NCI-H1694 treated with DMSO at 0.1 percent for 48 hours (cell line): ENCODE measurements at places on chromosomes 3 and 15.
A peak's percentile ranks its signal among the peaks of the same experiment; 100 is the strongest.

- no peak for DNase-seq
Measured at GRCh38 chr3:157351981-157352380, 84.7 kb upstream of the PTX3 start.

DNA sequence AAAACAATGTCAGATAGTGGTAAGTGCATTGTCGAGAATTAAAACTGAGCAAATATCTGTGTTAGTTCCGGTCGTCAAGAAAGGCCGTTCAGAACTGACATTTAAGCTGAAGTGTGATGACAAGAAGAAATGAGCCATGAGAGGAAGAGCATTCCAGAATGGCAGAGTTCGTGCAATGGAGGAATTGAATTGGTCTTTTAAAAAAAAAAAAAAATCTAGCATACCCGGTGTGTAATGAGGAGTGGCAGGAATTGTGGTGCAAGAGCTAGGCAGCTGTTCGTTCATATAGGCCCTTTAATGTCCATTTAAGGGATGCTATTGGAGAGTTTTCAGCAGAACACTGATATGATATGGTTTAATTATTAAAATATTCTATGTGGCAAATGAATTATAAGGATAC is 2.6 kb upstream of the GBE1 start:
- DNase-seq: no peak

DNA sequence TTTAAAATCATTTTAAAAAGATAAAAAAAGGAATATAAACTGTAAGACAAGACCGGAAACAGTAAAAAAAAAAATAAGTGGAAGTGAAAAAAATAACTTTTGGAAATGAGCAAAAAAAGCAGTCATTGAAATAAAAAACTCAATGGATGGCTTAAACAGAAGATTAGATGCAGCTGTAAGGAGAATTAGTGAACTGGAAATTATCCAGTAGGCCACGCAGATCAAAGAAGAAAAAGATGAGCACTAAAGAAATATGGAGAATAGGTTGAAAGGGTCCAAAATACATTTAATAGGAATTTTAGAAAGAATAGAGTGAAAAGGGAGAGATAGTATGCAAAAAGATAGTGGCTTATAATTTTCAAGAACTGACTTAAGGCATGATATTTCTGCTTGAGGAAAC is 47.0 kb downstream of the STARD5 start:
- DNase-seq: no peak

DNA sequence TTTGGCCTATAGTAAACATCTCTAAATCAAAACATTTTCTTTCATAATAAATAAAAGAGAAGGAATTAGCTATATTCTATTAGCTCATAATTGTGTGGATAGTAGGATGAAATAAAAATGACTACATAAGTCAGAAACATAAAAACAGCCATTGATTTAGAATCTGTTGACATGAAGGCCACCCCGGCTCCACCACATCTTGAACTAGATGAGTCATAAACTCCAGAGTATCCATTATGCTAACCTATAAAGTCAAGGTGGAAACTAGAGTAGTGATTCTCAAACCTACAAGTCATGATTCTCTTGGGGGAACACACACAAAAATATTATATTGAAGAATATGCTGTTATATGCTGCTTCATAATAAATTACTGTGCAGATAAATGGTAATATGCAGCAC is 831.0 kb downstream of the TUSC7 start:
- DNase-seq: no peak

DNA sequence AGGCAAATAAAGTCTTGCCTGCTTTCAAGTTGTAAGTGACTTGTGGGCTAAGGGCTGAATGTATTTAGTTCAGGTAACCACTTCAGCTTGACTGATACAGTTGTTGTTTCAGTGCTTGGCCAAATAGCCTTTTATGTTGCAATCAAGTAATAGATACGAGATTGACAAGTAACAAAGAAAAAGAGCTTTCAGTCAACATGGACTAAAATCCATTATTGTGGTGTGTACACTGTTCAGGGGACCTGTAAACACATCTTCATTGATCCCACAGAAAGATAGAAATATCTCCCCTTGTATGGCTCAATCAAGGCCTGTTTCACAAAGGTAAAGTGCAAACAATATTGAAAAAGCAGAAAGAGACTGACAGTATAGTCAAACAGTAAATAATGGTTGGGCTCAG is 224.8 kb upstream of the TMCO5A start:
- no peak for DNase-seq

DNA sequence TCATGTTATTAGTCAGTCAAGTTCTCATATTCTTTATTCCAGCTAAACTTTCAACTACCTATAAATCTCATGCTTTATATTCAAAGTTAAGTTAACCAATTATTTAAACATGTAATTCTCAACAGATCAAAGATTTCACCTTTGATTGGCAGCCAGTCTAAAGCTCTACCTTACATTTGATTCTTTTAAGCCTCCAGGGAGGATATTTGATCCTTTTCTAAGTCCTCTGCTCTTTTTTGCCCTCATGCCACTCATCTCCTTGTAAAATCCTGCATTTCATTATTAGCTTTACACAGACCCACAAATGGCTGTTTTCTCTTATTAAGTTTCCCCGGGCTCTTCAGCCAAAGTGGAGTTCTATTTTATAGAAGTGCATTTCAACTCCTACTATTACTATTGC is 134.1 kb downstream of the NLGN1 start:
- DNase-seq: no peak

GRCh38 chr15:38899300-38899699 is 334.7 kb upstream of the RASGRP1 start:
- DNase-seq: no peak

GRCh38 chr3:106542101-106542769 is 673.4 kb upstream of the CBLB start:
- DNase-seq: no peak

GRCh38 chr3:136958939-136959338 is 1.2 kb downstream of the IL20RB start:
- DNase-seq: no peak

DNA sequence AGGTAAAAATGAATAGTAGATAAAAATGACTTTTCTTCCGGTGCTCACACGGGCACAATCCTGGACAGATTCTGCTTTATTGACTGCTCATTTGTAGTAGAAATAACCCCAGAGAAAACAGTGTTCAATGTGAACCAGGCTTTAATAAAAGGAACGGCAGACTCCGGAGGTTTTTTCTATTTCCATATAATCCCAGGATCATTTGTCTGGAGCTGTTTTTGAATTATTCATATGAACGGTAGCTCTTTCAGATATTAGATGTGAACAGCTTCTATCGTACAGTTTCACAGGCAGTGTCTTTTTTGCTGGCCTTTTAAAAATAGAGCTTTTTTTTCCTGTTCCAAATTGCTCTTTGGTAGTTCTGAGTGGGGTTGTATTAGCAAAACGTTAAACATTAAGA is 347.3 kb downstream of the MFSD1 start:
- DNase-seq: no peak

DNA sequence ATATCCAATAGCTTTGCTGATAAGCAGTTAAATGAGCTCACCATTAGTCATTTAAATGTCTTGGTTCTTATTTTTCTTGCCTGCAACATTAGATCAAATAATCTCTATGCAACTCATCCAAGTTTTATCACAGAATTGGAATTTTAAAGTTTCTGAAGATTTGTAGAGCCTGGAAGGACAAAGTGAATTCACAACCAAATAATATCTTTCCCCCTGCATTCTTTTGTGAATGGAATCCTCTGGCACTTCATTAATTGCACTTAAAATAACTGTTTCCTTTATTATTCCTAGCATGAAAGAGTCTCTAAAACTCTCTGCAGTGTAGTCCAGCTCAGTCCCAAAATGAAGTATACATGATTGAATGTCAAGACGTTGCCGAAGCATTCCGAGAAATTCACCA is 345.6 kb upstream of the TGFBR2 start:
- no peak for DNase-seq

DNA sequence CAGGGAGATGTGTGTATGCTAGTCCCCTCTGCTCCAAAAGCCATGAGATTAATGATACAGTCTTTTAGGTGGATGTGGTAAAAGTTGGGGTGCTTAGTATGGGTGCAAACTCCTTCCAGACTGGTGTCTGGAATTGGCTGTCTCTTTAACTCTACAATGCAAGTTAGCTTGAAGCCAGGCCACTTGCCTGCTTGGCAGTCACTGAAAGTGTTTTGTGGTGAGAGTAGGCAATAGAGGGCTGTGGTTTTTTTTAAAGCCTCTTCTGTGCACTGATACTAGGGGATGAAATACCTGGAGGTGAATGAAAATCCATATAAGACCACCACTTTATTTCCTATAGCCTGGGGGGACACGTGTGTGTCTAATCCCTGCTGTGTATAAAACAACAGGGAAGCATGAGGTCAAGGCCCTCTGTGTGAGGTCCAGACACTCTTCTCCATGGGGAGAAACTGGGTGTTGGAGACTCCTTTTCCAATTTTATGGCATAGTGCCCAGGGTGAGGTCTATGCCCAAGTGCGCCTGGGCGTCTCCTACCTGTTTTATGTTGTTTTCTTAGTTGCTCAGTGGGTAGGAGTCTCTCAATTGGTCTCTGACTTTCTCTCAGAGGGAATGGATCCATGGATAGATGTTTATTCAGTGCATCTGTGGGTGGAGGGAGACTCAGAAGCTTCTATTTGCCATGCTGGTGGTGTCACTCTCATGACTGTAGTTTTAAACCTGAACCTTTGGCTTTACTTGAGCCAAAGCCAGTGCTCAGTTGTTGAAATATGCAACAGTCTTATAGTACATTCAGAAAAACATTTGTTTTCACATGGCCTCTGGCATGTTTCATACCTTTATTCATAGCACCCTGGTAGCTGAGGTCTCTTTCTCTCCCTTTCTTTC is 327.8 kb upstream of the ATP11B start:
- DNase-seq: no peak

DNA sequence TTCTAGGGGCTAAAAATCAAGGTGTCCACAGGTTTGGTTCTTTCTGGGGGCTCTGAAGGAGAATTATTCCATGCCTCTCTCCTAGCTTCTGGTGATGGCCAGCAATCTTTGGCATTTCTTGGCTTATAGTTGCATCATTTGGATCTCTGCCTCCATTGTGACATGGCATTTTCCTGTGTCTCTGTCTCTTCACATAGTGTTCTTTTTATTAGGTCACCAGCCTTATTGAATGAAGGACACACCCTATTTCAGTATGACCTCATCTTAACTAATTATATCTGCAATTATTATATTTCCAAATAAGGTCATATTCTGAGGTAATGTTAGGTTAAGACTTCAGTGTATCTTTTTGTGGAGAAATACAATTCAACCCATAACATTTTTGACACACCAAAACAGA is 3.2 kb upstream of the GBE1 start:
- DNase-seq: no peak

- no peak for DNase-seq
Measured at GRCh38 chr3:15050405-15051092, 14.6 kb downstream of the MRPS25 start.

- no peak for DNase-seq
Measured at GRCh38 chr15:41233367-41233771, 2.3 kb downstream of the CHP1 start.

GRCh38 chr3:66115858-66116654 is 77.3 kb upstream of the MAGI1 start:
- DNase-seq: no peak

GRCh38 chr3:67656614-67657013 is 2.2 kb upstream of the SUCLG2 start:
- DNase-seq: no peak

- no peak for DNase-seq
Measured at GRCh38 chr3:33153782-33154181, 40.0 kb downstream of the CRTAP start.

DNA sequence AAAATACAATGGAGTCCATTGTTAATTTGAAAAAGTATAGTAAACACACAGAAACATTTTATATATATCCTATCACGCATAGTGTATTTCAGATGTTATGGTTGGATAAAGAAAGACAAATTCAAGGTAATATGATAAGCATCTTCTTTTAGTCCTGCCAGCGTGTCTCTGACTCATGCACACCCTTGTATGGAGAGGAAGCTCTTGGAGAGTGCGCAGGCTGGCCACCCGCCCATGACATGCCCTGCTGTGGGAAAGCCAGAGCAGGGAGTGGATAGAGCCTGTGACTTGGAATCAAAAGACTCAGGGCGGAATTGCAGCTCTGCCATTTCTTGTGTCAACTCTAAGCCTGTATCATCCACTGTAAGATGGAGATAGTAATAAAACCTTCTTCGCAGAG is 23.0 kb upstream of the COPG1 start:
- DNase-seq: no peak

- DNase-seq: peak; percentile 84
Measured at GRCh38 chr15:61974759-61975158, 85.5 kb downstream of the VPS13C start.

DNA sequence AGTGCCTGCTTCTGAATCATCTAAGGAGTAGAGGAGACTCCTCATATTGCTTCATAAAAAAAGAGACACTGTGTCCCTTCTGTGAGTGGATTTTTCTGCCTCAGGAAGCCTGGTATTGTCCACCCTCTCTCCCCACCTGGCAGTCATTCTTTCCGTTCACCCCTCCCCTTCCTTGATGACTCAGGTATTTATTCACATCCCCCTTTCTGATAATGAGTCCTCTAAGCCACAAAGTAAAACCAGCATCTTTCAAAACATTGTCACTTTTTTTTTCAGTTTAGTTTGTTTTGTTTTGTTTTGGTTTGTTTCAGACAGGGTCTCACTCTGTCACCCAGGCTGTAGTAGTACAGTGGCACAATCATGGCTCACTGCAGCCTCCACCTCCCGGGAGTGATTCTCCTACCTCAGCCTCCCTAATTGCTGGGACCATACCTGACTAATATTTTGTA is 65.2 kb upstream of the UBE2E1 start:
- DNase-seq: no peak

DNA sequence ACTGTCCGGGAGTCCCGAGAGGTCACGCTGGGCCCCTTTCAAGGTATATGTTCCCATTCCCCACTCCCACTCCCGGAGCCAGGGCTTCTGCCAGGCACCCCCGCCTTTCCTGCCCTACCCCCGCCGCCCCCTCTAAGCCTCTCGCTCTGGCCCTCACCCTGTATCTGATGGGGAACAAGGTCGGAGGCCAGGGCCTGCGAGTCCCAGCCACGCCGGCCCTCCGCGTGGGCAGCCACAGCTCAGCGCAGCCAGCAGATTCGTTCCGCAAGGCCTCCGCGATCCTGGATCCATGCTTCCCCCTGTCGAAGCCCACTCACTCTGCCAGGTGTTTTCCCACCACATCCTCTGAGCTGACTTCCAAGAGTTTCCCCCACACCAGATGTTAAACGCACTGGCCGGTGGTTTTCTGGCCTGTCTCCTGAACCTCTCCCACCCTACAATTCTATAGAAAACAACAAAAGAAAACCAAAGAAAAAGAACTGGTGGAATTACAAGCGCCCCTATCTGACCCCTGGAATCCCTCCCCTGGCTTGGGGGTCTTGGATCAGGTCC is 303.7 kb downstream of the NTRK3 start:
- DNase-seq: no peak

DNA sequence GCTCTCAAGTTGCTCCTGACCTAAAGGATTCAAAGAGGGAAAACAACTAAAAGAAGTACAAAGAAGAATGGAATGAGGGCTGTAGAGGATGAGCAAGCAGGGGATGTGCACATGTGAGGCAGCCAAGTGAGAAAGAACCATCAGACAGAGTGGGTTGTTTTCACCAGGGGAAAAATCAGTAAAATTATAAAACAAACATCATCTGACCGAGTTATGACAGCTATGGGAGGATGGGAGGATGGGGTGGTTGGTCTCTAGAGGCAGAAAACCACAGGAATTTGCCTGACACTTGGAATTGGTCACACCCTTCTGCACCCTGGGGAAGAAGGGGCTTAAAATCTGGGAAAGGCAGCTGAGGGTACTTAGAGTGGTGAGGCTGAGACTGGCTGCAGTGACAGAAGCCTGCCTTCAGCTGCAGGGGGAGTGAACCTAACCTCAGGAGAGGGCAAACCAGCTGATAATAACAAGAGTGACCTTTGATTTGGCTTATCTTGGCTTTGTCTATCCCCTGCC is 10.1 kb downstream of the ARHGAP31 start:
- no peak for DNase-seq
